Activated CD4-positive, alpha-beta T cell treated with anti-CD3 and anti-CD28 coated beads for 1 hour (primary cell): ENCODE measurements at places on chromosomes 5 and 9.

DNA sequence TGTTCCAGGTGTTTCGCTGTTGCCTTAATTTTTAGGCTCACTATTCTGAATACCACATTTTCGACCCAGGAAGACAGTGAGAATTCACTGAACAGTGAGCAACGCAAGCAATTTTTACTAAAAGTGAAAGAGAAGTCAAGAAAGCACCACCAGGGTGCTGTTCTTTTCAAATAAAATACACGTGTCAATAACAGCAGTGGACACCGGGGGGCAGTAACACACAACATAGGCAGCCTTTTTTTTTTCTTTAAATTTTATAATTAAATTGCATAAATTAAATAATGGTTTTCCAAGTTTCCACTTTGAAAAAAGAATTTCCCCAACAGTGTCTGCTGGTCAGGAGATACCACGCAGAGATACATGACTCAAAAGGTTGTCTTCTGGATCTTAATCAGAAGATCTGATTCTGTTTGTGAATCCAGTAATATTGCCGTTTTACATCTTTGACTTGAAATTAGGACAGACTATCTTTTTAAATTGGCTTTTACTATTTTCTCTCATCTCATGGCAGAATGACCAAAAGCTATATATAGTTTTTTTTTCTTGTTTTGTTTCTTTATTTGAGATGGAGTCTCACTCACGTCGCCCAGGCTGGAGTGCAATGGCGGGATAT is 47.1 kb upstream of the SH3GL2 start:
- DNase-seq: no peak

DNA sequence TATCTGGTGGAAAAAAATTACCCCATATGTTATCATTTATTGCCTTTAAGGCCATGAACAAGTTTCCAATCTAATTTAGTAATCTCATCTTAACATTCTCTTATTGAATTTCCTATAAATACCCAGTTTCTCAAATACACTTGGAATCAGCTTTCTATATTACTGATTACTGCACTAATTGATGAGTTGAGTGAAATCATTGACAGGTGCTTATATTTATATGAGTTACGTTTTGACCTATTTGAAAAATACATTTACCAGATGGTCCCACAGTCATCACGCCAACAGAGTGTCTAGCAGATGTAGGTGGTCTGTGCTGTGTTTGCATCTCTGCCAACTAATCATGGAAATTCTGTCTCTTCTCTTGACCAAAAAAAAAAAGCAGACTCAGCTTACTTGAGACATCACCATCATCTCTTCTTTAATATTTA is 307.3 kb upstream of the NREP start:
- no peak for DNase-seq

DNA sequence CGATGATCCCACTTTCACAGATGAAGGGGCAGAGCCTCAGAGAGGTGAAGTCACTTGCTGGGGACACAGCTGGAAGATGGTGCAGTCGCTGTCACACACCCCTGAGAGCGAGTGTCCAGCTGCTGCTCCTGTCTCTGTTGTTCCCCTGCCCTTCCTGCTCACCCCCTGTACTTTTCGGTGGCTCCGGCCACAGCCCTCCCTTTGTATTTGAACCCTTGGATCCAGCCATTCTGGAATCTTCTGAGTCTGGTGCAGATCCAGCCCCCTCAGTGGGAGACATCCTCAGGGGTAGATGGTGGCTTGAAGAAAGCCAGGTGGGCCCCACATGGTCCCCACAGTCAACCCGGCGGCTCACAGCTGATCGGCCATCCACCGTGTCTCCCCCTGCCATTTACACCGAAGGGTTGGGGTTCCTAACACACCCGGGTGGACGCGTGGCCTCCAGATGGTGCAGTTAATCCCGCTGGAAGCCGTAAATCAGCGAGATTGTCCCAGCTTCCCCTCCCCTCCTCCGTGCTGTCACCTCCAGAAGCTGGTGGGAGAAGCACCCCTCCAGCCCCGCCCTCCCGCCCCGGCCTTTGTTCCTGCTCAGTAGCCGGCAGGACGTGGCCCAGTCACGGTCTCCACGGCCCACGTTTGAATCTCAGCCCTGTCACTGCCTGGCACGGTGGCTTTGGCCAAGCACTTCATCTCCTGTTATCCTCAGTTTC is 204.8 kb downstream of the C9orf50 start:
- no peak for DNase-seq

GRCh38 chr9:113519426-113520108 is 56.0 kb downstream of the RGS3 start:
- no peak for DNase-seq

DNA sequence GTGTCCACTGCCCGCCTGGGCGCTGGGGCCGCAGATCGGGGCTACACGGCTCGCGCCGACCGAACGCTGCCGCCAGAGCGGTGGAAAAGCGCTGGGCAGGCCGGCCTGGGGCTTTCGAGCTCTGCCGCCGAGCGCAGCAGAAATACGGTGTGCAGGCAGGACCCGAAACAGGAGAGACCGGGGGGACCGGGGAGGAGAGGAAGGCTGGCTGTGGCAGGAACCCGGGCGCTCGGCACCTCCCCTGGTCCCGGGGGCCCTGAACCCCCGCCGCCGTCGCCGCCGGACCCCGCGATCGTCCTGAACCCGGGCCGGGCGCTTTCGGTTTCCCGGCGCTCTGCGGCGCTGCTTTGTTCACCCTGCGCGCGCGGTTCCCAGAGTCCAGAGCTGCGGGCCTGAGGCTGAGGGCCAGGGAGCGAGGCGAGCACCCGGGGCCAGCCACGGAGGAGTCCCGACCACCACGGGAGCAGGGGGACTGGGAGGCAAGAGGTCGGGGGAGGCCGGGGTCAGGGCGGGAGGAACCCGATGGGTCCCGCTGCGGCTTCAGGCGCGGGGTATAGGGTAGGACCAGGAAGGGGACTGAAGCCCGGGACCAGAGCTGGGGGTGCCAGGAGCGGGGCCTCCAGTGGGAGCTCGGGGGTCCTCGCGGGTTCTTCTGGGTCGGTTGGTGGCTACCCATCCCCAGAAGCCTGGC is 12.0 kb downstream of the IRX2 start:
- no peak for DNase-seq
